ENCODE measurements at places on chromosomes 4 and X.

- DNase-seq, result no peak
Measured at GRCh38 chrX:97126020-97126419, 242.3 kb downstream of the RPA4 start.

GRCh38 chr4:157165935-157166610, 54.5 kb upstream of the GRIA2 start:
- DNase-seq, result no peak

- no peak for DNase-seq
Measured at GRCh38 chr4:67531379-67531962, 13.8 kb downstream of the CENPC start.

DNA sequence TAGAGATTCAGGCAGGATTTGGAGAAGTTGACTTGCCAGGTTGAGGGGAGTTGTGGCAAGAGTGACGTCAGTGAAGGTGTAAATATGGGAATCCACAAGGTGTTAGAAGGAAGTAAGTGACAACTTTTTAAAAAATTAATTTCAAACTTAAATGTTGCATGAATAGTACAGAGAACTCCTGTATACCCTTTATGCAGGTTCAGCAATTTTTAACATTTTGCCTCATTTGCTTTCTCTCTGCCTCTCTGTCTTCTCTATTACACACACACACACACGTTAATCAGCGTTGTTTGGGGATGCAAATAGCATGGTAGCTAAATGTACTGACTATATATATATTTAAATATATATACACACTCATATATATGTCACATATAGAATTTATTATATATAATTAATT, 273.7 kb downstream of the SMARCA1 start:
- DNase-seq, result no peak

- no peak for DNase-seq
Measured at GRCh38 chr4:153154007-153154975, 50.0 kb upstream of the TRIM2 start.

- DNase-seq, result no peak
Measured at GRCh38 chr4:181364504-181364903, 878.7 kb upstream of the TENM3 start.

DNA sequence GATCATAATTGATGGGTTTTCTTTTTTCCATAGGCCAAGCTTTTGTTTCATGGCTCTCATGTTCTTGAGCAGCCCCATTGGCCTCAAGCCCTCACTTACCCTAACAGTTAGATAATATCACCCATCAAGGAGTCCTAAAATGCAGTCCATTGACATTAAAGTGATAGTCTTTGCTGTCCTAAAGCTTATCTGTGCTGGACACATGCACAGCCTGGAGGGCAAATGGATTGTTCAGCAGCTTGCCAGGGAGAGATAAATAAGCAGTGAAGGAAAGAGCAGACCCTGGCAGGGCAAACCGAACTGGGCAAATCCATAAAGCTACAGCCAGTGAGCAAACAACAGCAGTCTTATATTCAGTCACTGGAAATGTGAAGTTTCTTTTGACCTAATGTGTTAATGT, 199.6 kb upstream of the MID1 start:
- no peak for DNase-seq

DNA sequence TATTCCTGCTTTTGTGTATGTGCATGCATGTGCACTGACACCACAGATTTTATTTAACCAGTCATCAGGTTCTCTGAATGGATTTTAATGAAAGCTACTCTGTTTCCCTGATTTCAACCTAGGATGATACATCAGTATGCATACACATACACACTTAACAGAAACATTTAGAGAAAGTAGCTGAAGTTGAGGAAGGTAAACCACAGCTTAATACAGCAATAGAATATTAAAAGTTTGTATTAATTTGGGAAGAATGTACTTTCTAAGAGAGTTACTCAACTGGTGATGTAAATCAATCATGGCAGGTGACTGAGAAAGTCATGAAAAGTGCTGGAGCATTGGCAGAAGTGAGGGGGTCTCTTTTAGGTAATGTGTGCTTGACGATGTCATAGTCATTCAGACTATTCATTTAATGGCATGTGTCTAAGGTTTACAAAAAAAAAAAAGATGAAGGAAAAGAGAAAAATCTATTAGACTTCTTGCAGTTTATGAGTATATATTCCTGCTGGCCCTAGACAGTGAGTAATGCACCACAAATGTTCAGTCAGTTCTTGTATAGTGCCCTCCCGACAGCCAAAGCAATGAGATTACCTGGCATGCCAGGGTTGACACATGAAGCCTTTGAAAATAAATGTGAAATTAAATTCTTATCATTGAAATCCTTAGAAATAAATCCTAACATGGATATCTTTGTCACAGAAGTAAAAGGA, 187.6 kb downstream of the RAPGEF2 start:
- no peak for DNase-seq

GRCh38 chr4:168942985-168943384, 67.1 kb downstream of the CBR4 start:
- DNase-seq, result no peak

- DNase-seq, result no peak
Measured at GRCh38 chr4:24734511-24734910, 60.9 kb upstream of the SOD3 start.

GRCh38 chr4:183843248-183843671, 61.8 kb upstream of the STOX2 start:
- no peak for DNase-seq

- no peak for DNase-seq
Measured at GRCh38 chr4:101022151-101023024, 324.9 kb downstream of the PPP3CA start.

DNA sequence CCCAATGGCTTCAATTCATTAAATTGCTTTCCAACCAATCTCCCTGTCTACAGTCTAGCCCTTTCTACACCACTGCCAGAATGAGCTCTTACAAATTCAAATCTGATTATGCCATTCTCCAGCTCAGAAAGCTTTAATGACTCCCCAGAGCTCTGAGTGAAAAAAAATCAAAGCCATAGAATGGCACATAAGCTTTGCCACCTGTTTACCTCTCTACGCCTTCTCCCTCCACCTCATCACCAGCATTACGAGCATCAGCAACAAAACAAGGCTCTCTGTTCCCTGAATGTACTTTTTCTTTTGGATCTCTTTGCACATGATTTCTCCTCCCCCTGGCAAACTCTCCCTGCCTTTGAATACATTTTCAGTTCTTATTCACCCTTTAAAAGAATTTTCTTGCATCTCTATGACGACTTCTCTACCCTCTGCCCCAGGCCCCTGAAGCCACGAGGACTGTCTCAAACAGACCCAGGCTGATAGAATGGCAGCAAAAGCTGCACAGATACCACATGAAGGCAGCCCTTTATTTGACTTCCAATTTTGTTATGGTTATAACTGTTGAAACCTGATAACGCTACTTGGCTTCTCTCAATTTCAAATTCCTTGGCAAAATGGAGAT, 516.0 kb downstream of the PCDH7 start:
- DNase-seq, result no peak

DNA sequence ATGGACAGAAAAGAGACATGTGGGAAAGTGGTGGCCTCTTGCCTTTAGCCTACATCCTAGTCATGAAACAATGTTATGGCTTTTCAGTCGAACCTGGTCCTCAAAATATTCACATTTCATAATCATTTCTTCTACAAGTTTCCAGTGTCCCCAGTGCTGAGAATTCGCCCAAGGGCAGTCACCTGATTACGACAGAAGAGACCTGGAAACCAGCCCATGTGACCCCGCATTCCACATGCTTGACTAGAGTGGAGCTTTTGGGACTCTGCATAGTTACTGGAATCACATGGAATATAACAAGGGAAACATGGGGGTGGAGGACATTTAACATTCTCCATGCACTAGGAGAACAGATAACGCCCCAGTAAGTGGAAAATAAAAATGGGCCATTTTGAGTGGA, 100.1 kb downstream of the PPARGC1A start:
- DNase-seq, result no peak

DNA sequence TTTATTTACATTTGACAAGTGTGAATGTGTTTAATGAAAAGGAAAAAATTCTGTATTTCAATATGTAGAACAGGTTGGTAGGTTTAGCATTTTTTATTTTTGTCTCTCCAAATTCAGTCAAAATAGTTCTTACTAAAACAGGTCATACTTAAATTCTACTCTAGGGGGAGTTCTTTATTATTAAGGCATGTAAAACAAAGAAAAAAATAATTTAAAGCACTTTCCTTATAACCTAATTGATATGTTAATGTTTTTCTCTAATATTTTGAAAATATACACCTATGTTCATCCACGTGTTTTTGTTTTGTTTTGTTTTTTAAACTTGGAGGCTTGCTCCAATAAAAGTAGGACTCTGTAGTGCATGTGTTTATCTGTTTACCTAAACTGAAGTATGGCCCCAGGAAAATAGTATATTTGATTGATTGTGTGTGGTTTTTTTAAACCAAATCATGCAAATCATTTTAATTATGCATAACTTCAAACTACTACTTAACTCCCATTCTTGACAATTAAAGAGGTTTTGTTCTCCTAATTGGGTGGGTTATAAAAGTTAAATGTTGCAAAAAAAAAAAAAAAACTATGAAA, 562.7 kb downstream of the RPA4 start:
- DNase-seq, result no peak

DNA sequence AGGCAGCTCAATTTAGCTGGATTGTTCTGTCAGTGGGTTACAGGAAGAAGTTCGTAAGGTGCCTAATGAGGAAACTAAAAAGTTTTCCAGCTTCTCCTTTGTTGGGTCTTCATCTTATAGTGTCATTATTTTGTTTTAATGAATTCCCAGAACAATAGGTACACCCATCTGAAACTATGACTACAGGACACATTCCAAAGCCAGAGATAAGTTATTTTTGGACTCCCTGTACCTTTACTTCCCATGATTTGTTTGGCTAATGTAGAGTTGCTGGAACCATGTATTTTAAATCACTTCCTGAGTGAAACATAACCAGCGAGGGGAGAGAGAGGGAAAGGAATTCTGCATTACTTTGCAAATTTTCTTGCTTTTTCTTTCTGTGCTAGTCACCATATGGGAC, 114.0 kb downstream of the CLCN5 start:
- DNase-seq, result no peak

DNA sequence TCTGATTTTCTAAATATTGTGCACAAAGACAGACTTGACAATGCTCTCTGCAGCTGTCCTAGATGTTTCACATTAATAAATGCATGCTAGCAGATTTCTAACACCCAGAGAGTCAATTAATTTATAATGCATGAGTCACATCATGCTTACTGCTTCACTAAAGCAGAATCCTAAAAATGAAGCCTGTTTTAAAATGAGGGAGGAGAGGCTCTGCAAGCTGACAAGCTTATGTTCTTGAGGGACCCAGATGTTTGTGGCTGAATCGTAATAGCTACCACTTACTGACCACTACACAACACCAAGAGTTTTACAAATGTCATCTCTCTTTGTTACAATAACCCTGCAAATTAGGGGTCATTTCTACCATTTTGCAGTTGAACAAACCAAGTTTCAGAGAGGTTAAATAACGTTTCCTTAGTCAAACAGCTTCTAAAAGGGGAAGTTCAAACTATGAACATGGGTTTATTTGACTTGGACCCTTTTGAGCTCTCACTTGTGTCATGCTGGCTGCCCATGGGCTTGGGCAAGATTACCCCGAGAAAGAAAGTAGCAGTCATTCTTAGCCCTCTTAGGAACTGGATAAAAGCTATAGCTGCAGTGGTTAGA, 262.7 kb upstream of the ETNPPL start:
- no peak for DNase-seq

- DNase-seq, result no peak
Measured at GRCh38 chrX:68180579-68180978, 252.7 kb downstream of the OPHN1 start.

DNA sequence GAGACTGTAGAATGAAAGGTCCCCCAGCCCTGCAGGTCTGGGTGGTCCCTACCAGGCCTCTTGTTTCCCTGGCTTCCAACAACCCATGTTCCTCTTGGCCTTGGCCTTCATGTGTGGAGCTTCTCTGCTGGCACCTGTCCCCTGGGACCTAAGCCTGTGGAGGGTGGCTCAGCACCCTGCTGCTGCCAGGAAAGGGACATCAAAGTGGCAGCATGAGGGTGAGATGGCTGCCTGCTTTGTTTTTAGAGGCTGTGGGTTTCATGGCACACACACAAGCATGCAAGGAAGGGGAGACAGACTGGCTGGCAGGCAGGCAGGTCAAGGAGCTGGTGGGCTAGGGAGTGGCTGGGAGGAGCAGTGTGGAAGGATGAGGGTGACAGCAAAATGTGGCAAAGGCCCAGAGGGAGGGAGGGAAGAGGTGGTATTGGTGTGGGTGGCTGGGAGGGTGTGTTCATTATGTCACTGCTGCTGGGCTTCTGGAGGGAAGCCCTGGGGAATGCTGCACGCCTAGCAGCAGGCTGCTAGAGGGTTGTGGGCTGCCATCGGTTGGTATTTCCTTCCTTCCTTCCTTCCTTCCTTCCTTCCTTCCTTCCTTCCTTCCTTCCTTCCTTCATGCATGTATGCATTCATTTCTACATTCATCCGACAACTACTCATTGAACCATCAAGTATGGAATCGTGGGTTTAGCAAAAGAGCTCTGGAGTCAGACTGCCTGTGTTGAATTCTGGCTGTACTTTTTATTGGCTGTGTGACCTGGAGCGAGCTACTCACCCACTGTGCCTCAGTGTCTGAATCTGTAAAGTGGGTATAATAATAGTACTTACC, 128.7 kb upstream of the PJA1 start:
- no peak for DNase-seq

DNA sequence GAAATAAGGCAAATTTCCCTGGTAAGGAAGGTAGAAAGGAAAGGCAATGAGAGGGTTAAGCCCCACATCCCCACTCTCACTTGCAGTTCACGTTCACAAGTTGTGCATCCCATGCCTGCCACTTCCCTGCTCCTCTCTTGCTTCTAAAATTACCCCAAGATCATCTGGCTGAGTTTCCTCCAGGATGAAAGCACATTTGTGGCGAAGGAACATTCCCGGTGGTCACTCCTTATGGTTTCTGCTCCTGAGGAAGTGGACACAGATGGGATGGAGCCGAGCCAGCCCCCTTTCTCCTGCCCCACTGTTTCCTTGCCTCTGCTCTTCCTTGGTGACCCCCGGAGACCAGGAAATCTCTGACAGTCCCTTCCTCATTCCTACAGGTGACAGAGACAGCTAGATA, 37.5 kb downstream of the SPINK2 start:
- no peak for DNase-seq

- DNase-seq, result no peak
Measured at GRCh38 chr4:15238720-15239119, 189.1 kb upstream of the C1QTNF7 start.

DNA sequence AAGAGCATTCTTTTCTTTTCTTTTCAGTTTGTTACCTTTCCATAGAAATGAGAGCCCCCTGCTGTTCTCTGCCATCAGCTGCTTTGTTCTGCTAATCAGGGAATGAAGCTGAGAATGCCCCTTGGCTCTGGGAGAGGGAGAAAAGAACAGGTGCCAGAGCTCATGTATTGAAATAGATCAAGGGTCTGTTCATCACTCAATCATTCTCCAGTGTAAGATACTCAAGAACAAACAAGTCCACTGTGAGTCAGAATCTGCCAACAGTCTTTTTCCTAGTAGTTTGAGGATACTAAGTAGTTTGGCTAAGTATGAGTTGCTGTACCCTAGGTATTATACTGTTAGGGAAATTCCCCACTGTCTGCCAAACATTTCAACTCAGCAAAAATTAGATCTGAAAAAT, 144.3 kb downstream of the RTL3 start:
- DNase-seq, result no peak

All from SIG-M5 (cell line).